Calu3 (cell line): ENCODE measurements at places on chromosomes 2 and 18.

DNA sequence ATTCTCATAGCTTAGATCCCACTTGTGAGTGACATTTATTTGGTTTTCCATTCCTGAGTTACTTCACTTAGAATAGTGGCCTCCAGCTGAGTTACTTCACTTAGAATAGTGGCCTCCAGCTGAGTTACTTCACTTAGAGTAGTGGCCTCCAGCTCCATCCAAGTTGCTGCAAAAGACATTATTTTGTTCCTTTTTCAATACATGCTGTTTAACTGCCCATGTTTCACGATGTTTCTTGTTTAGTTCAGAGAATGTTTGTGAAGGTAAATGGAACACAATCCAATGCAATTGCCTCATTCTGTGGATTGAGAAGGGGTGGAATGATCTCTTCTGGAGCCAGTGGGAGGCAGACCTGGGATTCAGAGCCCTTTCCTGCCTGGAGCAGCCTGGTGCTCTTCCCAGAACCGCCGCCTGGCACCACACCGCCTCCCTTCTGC, 273.5 kb upstream of the ATP5MC3 start:
- no peak for DNase-seq

- no peak for DNase-seq
Observed at GRCh38 chr2:154495455-154495868, 203.0 kb upstream of the KCNJ3 start.

- no peak for DNase-seq
Observed at GRCh38 chr2:107525406-107525805, 301.3 kb upstream of the RGPD4 start.

- no peak for DNase-seq
Observed at GRCh38 chr2:168136392-168136977, 110.9 kb downstream of the STK39 start.

DNA sequence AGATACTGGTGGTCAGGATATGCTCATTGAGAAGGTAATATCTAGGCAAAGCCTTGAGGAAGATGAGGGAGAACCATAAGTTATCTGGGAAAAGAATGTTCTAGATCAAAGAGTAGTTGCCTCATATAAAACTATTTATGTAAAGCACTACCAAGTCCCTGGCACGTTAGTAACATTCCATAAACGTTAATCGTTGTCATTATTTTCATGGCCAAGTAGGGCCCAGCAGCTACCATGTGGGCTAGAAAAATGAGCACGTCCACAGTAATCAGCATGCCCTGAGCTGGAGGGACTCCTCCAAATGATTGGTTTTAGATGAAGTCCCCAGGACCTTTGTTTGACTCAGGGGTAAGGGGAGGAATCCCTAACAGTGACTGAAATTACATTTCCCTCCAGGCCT, 32.7 kb upstream of the AFTPH start:
- DNase-seq = no peak

- no peak for DNase-seq
Observed at GRCh38 chr2:37468170-37468569, 123.7 kb downstream of the QPCT start.

DNA sequence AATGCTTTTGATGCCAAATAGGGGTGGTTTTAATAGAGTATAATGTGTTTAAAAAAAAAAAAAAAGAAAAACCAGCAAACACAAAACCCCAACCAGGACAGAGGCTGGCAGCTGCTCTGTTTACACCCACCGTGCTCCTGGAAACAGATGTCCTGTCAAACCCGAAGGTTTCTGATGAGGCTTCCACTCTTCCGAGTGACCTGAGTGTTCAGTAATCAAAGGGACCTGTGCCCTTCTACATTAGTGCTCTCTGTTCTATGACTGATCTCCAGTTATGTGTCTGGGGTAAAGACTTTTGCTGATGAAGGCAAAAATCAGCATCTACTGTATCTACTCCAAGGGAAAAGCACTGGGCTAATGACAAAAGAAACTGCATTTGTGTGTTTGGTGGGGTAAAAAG, 3.5 kb upstream of the KLHL29 start:
- DNase-seq = no peak

- peak; percentile 12 for DNase-seq
Observed at GRCh38 chr2:70608373-70608772, 54.7 kb upstream of the TGFA start.

DNA sequence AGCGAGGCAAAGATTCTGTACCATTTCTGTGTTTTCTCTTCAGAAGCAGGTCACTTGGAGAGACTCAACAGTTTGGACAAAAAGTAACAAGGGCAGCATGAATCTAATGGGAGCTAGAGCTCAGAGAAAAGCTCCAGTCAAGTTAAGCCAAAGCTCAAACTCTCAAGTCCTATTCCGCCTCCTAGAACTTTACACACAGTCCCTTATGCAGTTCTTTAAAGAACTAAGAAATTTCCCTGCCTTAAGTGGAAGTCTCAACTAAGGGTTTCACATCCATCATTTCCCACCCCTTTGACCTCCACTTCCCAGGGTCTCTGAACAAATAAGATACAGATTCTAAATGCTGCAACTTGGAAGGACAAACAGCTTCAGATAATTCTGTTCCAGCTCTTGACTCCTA, 121.3 kb upstream of the RNU4ATAC start:
- no peak for DNase-seq

GRCh38 chr2:145374165-145374564, 854.2 kb upstream of the ZEB2 start:
- DNase-seq = no peak

GRCh38 chr2:25844089-25844488, 34.2 kb downstream of the ASXL2 start:
- no peak for DNase-seq

- no peak for DNase-seq
Observed at GRCh38 chr2:128642821-128643220, 324.2 kb upstream of the HS6ST1 start.

- DNase-seq = no peak
Observed at GRCh38 chr18:34611904-34612303, 98.2 kb upstream of the DTNA start.

DNA sequence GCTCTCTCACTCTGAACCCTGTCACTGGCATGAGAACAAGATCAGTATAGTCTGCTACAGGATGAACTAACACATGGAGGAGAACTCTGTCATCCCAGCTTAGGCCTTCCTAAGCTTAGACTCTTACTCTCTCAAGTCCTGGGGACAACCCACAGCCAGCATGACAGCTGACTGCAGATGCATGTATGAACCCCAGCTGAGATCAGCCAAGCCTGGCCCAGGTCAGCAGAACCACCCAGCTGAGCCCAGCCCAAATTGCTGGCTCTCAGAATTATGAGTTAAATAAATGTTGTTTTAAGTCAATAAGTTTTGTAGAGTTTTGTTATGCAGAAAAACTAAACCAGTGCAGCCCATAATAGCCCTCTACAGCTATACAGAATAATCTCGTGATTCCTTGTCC, 287.3 kb downstream of the TNS1 start:
- no peak for DNase-seq

GRCh38 chr2:41737888-41738287, 309.9 kb upstream of the PKDCC start:
- DNase-seq = no peak

GRCh38 chr2:181818840-181819239, 72.7 kb upstream of the ITPRID2 start:
- DNase-seq = no peak
